Amniotic stem cell (primary cell): ENCODE measurements at places on chromosomes 4 and X.

GRCh38 chr4:15931451-15932210, 6.9 kb downstream of the FGFBP1 start:
- DNase-seq: no peak

- no peak for DNase-seq
Observed at GRCh38 chr4:55838356-55838755, 15.1 kb upstream of the EXOC1 start.

GRCh38 chr4:70915874-70916559, 13.8 kb downstream of the MOB1B start:
- DNase-seq: no peak

GRCh38 chr4:151144329-151145072, 45.1 kb downstream of the RPS3A start:
- DNase-seq: no peak

- no peak for DNase-seq
Observed at GRCh38 chr4:128958194-128958593, 135.1 kb downstream of the SCLT1 start.
